Activated T-cell treated with anti-CD3 and anti-CD28 coated beads, Interleukin-2, amount 50 U/mL, for 72 hours (primary cell): ENCODE measurements at places on chromosomes 3 and 15.

DNA sequence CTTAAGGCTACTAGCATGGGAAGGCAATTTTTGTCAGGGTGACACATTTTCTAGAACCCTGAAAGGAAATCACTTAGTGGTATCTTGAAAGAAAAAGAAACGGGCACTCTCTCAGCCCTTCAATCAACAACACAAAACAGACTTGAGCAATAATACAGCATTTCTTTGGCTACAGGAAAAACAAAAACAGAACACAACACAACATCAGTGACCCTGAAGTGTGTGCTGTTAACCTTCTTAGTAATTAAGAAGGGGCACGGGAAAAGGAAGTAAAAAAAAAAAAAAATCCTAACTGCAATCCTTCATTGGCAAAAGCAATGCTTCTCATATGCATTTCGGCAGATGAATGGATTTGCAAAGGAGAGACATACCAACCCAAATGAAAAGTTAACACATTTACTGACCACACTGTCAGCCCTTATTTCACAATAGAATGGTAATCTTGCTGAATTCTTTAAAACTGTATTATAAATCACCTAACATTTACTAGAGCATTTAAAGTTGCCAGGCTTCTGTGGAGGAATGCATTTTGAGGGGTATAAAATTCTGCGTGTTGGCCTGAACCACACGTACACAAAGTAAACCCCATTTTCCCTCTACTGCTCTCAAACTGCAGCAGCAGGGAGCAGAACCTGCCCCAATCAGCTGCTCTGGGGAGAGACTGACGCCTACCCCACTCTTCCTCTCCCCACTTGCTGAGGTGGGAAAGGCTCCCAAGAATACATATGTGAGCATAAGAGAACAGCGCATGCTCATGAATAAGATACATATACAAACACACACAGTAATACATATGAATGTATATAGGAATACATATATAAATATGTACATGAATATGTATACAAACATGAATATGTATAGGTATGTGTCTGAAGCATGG lies 198.5 kb downstream of the FOXP1 start:
- H3K4me3 ChIP-seq: peak overlapping the region; percentile 52
- peak overlapping the region; percentile 90 for H3K27ac ChIP-seq
- H3K4me1 ChIP-seq: peaks cover 90% of the 10 kb centered on the region
- DNase-seq: no peak
- no peaks in the 10 kb centered on the region for H3K27me3 ChIP-seq

GRCh38 chr15:58981808-58982475 lies 5.5 kb upstream of the RNF111 start:
- no peak for DNase-seq
- peak overlapping the region; percentile 44 for H3K4me3 ChIP-seq
- peak overlapping the region; percentile 79 for H3K27ac ChIP-seq
- H3K27me3 ChIP-seq: no peaks in the 10 kb centered on the region
- peaks cover 45% of the 10 kb centered on the region for H3K4me1 ChIP-seq

DNA sequence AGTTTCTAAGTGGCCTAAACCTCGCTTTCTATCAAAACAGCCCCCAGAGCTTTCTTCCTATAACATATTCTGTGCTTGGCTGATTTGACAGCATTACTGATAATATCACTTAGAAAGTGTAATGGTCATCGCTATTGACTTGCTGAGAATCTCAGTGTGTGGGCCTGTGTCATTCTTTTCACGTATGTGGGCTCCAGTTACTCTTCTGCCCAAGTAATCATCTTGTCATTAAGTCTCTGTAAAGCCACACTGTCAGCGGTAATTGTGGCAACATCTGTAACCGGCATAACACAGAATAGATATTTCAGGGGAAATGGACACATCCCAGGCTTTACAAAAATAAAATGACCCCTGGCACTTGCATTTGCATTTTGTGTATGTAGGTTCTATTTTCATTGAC lies 313.6 kb upstream of the LMCD1 start:
- no peak overlapping the region for H3K4me3 ChIP-seq
- H3K36me3 ChIP-seq: peaks cover 3% of the 10 kb centered on the region
- no peak overlapping the region for H3K27ac ChIP-seq
- no peaks in the 10 kb centered on the region for H3K27me3 ChIP-seq
- H3K4me1 ChIP-seq: no peaks in the 10 kb centered on the region

GRCh38 chr3:106560451-106560966 lies 691.7 kb upstream of the CBLB start:
- H3K27ac ChIP-seq: no peak overlapping the region
- peaks cover 17% of the 10 kb centered on the region for H3K4me1 ChIP-seq
- no peak for DNase-seq
- peaks cover 7% of the 10 kb centered on the region for H3K27me3 ChIP-seq

DNA sequence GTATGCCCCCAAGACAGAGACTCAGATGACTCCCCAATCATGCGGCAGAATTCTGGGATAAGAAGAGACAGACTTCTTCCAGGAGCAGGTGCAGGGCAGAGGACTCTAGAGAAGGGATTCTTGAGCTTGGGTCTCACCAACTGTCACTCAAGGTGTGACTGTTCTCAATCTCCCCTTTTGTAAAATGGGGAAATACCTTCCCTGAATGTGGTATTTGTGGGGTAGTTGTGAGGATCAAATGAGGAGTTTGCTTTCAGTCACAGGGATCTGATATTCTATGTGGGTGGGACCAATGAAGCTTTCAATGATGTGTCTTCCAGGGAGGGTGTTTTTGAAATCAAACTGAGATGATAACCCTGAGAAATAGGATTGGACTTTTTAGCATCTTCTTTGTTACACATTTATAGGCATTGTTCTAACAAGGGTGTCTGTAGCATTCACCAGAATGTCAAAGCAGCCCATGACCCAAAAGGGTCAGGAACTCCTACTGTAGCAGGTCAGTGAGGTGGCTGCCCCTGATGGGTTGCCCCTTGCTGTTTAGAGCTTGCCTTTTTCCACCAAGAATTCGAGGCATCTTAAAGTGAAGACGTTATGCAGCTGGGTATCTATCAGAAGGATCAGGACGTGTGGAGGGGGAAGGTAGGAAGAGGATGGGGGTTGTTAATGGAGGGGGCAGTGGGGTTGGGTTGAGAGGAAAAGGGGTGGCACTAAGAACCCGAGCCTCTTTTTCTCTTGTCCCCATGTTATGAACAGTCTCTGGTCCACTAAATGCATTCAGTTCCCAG lies 28.8 kb downstream of the UMPS start:
- H3K36me3 ChIP-seq: no peaks in the 10 kb centered on the region
- no peak overlapping the region for H3K4me3 ChIP-seq
- peaks cover 16% of the 10 kb centered on the region for H3K4me1 ChIP-seq
- DNase-seq: no peak
- peaks cover 11% of the 10 kb centered on the region for H3K27me3 ChIP-seq
- no peak overlapping the region for H3K27ac ChIP-seq

- no peak overlapping the region for H3K27ac ChIP-seq
- H3K4me3 ChIP-seq: no peak overlapping the region
- H3K4me1 ChIP-seq: no peaks in the 10 kb centered on the region
- no peak for DNase-seq
These were observed 42.0 kb upstream of the CGNL1 start for GRCh38 chr15:57334257-57334656.

- H3K36me3 ChIP-seq: no peaks in the 10 kb centered on the region
- H3K4me1 ChIP-seq: no peaks in the 10 kb centered on the region
- no peaks in the 10 kb centered on the region for H3K27me3 ChIP-seq
- no peak overlapping the region for H3K4me3 ChIP-seq
- no peak overlapping the region for H3K27ac ChIP-seq
These were observed 390.3 kb upstream of the AGTR1 start for GRCh38 chr3:148307443-148307843.
